ENCODE measurements at places on chromosomes 2 and 18.

- DNase-seq: no peak
These were observed 45.1 kb downstream of the RHOB start for GRCh38 chr2:20491739-20492531.

GRCh38 chr2:69955029-69955428 lies 6.4 kb downstream of the ASPRV1 start:
- no peak for DNase-seq

GRCh38 chr2:215358312-215358845 lies 46.5 kb downstream of the ATIC start:
- no peak for DNase-seq

- DNase-seq: no peak
These were observed 374.4 kb downstream of the CLIP4 start for GRCh38 chr2:29489568-29489967.

- DNase-seq: no peak
These were observed 461.9 kb upstream of the CDH7 start for GRCh38 chr18:65288908-65289307.

DNA sequence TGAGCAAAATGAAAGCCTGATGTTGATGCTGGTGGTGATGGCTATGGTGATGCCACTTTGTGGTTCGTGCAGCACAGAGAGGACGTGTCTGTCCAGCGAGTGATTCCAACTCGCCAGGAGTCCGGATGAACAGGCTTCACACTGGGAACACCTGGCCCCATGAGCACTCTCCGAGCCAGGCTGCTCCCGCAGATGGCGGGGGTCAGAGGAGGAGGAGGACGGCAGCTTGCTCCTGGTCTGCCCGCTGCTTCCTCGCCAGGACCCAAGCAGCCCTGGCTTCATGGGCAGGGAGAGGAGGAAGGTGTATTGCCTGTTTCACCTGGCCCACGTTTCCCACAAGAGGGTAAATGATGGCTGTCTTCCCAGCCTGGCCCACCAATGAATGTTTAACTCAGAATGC lies 121.6 kb downstream of the MTCL1 start:
- DNase-seq: no peak

GRCh38 chr2:230184727-230185578 lies 34.8 kb downstream of the SP110 start:
- no peak for DNase-seq

DNA sequence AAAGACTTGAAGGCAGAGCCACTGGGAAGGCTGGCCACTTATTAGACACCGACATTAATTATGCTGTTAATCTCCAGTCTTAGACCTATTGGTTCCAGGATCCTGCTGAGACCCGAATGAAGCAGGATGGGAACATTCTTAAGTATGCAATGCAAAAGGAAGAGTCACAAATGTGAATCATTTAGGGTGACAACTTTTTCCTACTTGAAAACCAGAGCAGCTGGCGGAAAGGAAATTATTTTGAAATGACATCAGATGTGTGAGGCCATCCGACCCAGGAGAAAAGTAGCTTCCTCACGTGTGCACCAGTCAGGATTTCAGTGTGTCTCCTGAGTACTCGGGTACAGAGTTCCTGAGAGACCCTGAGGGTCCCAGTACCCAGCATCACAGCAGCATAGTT lies 222.9 kb upstream of the NCKAP5 start:
- no peak for DNase-seq

- no peak for DNase-seq
These were observed 156.8 kb upstream of the RBMS1 start for GRCh38 chr2:160650196-160651118.
